ENCODE measurements at places on chromosomes 5 and 9.

DNA sequence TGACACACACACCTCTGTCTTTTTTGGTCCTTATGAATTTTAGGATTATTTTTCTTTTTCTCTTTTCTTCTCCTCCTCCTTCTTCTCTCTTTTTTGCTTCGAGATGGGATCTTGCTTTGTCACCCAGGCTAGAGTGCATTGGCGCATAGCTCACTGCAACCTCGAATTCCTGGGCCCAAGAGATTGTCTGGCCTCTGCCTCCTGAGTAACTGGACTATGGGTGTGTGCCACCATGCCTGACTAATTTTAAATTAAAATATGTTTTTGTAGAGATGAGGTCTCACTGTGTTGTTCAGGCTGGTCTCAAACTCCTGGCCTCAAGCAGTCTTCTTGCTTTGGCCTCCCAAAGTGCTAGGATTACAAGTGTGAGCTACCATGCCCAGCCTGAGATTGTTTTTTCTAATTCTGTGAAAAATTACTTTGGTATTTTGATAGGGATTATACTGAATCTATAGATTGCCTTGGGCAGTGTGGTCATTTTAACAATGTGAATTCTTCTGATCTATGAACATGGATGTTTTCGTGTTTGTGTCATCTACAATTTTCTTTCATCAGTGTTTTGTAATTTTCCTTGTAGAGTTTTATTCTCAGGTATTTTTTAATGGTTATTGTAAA lies 7.7 kb downstream of the AHRR start:
- no peak for DNase-seq

DNA sequence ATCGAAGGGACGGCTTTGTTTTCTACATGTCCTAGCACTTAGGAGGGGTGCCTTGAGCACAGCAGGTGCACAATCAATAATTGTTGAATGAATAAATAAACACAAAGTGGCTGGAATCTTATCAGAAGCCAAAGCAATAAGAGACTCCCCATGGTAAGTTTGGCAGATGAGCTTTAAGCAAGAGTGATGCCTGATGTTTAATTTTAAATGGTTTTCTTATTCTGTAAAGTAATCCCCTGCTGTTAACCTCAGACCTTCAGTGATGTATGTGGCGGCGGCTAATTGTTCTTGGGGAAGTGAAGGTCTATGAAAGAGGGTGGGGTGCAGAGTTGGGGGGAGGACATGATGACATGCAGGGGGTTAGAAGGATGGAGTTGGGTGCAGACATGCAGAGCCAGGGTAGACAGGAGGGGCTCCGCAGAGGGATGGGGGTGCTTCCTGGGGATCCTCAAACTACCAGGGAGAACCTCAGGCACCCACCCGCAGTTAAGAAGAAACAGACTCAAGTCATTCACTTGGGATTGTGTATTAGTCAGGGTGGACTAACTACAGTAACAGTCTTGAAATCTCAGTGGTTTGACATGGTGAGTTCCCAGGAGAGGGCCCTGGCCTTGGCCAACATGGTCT lies 65.7 kb upstream of the SHB start:
- DNase-seq = no peak

DNA sequence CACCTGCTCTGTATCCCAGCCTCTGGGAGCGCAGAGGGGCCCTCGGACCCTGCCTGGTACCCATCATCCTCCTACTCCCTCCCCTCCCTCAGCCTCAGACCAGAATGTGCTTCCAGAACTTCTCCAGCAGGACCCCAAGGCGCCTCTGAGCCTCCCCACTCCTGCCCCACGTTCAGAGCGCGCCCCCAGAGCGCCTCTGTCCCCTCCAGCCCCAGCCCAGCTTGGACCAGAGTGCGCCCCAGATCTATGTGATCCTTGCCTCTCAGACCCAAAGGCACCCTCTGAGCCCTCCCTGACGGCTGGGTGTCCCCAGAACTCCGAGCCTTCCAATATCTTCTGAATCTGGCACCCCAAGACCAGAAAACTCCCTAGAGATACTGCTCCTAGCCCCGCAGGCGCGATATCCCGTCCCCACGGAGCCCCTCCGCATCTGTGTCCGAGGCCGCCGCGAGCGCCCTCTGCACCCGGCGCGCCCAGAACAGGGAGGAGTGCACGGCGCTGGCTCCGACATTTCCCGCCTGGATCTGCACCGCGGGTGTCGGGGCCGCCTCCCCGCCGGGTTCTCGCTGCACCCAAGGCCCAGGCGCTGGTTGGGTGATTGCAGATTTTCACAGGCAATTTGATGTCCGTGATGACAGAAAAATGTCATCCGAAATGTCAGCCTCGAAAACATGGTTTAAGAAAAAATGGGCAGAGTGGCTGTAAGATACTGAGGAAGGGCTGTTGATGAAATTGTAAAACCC lies 522 bp downstream of the BHMT start:
- no peak for DNase-seq

- no peak for DNase-seq
Measured at GRCh38 chr9:8713149-8713810, 913.7 kb upstream of the DMAC1 start.

GRCh38 chr5:40928886-40929448 lies 19.7 kb downstream of the C7 start:
- no peak for DNase-seq

GRCh38 chr5:58071566-58071965 lies 388.3 kb downstream of the PLK2 start:
- no peak for DNase-seq

DNA sequence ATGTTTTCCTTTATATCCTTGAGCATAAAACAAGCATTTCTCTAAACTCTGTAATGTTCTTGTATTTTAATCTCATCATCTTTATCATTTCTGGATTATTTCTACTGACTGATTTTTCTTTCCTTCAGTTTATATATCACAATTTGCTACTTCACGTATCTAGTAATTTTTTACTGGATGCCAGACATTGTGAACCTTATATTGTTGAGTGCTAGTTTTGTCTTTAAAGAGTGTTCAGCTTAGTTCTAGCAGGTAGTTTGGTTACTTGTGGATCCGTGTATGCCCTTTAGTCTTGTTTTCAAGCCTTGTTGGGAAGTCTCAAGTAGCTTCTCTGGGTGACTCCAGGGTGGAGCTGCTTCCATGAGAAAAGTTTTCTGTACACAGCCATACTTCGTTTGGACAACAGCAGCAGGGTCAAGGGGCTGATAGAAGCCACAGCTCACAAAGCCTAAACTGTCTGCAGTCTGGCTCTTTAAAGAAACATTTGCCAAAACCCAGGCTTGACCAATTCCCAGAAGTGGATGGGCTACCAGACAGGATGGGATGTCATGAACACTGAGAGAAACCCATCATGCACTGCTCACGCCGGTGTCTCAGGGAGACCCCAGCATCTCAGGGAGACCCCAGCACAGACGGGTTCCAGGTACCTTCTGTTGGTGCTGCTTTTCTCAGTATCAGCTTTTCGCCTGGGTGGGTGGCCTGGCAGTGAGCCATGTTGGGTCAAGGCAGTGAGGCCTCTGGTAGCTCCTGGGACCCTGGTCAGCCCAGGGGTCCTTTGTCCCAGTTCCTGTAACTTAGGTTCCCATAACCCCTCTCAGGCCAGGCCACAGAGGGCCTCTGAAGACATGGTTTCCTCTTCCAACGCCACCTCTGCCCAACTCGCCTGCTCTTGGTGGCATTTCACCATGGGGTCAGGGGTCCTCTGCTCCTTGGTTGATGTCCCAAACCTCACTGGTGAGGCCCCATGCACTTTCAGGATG lies 29.1 kb downstream of the TRIP13 start:
- DNase-seq = no peak

DNA sequence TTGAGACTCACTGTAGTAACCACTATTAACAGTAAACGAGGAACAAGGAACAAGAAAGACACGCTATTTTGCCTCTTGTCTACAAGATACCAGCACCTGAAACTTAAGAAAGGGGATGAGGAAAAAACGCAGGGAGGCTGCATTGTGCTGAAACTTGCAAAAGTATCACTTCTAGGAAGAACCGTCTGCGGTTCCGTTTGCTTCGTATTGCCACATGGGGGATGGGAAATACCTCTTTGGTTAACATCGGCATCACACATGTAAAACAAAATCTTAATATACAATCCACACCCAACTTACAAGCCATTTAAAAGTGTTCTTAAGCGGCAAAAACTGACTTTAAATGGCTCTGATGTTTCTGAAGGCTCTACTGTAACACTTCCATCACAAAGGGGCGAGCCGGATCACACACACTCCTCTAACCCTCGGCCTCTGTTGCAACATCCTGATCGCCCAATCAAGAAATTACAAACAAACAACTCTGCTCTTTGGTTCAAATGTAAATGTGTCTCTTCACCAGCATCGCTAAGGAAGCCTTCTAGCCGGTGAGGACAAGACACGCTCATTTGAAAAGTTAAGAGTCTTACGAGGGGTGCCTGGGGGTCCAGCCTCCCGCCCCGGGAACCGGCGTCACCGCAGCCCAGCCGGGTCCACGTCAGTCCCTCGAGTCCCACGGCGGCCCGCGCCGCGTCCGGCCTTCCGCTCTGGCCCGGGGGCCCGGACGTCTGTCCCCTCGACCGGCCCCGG lies 621 bp downstream of the SEC16A start:
- peak; percentile 48 for DNase-seq

- DNase-seq = no peak
Measured at GRCh38 chr9:84169240-84169639, 171.3 kb downstream of the SLC28A3 start.

GRCh38 chr5:40682154-40683017 lies 2.7 kb downstream of the PTGER4 start:
- no peak for DNase-seq

DNA sequence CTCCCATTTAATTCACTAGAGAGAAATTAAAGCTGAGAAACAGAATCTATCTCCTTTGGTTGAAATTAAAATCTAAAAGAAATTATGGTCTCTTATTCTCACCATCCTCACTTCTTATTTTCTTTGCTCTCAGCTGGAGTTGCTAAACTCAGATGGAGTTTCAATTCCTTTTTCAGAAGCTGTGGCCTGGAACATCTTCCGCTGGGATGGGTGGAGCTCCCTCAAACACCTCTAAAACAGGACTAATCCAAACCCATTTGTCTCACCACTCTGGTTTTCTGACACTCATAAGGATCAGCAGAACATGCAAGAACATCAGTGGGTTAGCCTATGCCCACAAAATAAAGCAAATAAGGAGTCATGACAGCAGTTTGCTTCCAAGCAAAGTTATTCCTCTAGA lies 39.6 kb upstream of the CEP78 start:
- no peak for DNase-seq

GRCh38 chr5:14721990-14722656 lies 57.6 kb downstream of the OTULIN start:
- no peak for DNase-seq

- no peak for DNase-seq
Measured at GRCh38 chr9:23145467-23145866, 680.6 kb downstream of the ELAVL2 start.

DNA sequence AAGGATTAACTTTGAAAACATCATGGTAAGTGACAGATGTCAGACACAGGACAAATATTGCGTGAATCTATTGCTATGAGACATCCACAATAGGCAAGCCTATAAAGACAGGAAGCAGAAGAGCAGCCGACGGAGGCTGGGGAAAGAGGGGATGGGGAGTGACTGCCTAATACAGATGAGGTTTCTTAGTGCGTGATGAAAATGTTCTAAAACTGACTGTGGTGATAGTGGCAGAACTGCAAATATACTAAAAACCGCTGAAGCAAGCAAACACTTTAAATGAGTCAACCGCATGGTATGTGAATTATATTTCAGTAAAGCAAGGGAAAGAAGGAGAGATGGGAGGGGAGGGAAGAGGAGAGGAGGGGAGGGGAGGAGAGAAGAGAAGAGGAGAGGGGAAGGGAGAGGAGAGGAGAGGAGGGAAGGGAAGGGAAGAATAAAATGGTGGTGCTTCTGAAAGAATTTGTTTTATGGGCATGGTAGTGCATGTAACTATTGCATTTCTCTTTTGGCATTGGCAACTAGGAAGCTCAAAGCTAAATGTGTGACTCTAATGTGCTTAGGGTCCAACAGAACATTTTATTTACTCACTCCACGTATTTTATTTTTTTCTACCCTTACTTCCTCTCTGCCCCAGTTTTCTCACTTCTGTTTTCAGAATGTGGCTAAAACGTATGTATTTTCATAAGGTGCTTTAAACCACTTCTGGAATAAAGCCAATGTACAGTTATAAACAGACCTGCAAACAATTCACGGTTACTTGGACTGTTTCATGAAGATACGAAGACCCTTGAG lies 21.3 kb downstream of the AKNA start:
- DNase-seq = no peak

DNA sequence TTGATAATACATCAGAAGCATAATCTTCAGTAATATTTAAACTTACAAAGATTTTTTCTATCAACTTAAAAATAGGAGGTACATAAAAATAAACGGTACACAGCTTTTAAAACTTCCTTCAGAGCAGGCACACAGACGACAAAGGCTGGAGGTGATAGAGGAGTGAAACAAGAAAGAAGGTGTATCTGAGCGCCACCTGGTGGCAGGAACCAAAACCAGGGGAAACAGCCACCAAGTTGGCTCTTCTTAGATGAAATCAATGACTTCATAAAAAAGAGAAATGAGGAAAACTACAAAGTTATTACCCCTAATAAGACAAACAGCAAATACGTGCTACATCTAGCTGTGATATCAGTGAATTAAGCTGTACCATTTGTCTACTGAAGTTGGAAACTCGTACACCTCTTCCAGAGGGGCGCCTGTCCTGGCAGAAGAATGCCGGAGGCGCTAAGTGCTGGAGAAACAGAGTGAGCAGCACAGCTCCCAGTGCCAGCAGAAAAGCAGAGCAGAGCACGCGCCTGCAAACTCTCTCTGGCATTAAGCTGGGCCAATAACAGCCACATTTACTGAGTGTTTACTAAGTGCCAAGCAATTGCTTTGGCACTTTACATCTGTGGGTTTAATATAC lies 85.9 kb downstream of the SETX start:
- DNase-seq = peak; percentile 82

Measured in stimulated activated CD8-positive, alpha-beta memory T cell treated with anti-CD3 and anti-CD28 coated beads, Interleukin-4, amount 100 ng/mL, for 48 hours (primary cell).